ENCODE measurements at places on chromosomes 2 and 18.

- no peak for DNase-seq
Observed at GRCh38 chr2:69393963-69394362, 6.9 kb upstream of the GFPT1 start.

DNA sequence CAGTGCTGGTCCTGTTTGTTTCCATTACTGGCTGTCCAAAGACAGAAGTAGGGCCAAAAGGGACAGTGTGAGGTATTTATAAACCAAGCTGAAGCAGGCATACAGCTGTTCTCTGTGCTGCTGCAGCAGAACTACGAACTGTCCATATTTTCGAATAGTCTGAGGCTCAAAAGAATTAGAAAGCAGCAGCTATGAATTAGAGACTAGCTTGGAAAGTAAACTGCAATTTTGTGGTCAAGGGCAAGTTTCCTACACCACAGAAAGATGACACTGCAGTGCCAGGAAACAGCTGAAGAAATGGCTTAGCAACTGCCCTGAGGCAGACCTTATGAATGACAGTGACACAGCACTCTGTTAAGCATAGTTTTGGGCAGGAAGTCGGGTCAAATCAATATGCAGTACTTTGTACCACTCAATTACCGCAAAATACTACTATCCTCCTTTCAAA, 125.3 kb downstream of the TMEM131 start:
- peak; percentile 30 for DNase-seq

DNA sequence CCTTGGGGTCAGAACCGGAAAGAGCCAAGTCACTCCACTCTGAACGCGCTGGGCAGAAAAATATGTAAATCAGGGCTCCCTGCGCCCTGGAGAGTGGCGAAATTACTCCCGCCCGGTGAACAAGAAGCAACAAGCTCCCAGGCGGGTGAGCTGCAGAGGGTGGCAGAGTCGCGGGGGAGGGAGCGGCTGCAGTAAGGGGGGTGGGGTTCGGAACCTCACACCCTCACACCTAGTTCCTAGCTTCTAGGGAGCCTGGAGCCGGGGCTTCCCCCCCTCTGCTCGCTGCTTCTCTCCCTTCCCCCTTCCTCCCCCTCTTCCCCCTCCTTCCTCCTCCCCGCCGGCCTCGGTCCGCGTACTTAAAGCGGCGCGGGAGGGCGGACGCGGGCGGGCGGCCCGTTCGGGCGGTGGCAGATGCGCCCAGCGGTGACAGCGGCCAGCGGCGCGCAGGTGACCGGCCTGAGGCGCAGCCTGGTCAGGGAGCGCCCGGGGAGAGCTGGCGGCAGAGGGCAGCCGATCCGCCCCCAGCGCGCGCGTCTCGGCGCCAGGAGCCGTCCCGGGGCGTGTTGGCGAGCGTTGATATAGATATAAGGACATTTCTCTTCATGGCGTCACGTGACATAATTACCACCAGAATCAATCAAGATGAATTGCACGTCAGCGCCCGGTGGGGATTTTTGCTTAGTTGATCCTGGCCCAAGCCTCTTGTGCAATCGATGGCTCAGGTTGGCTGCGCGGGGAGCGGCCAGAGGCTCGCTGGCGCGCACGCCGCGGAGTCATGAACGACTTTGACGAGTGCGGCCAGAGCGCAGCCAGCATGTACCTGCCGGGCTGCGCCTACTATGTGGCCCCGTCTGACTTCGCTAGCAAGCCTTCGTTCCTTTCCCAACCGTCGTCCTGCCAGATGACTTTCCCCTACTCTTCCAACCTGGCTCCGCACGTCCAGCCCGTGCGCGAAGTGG, at the start of gene HOXD11:
TSS of gene HOXD11 (plus strand) at position 700 of the 959 bp plus-strand sequence. CDS start at position 776, 76 bp downstream.
- no peak for DNase-seq

GRCh38 chr2:95113464-95113863, 8.1 kb downstream of the MRPS5 start:
- no peak for DNase-seq

DNA sequence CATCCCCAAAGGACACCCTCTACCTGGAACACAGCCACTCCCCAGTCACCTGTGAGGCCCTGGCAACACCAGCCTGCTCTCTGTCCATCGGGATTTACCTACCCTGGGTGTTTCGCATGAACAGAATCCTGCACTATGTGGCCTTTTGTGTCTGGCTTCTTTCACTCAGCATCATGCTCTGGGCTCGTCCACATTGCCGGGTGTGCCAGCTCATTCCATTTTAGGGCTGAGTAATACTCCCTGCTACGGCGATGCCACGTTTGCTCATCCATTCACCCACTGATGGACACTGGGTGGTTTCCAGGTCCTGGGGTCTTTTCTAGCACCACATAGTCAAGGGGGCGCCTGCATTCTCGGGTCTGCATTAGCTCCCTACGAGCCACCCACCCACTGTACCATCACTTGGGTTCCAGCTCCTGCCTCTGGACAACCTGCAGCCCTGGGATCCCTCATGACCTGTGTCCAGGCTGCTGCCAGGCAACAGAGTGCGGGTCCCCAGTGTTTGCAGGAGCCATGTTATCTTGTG, 22.0 kb downstream of the KCNF1 start:
- DNase-seq, result no peak

- DNase-seq, result no peak
Observed at GRCh38 chr18:79936641-79937040, 14.8 kb downstream of the SLC66A2 start.

DNA sequence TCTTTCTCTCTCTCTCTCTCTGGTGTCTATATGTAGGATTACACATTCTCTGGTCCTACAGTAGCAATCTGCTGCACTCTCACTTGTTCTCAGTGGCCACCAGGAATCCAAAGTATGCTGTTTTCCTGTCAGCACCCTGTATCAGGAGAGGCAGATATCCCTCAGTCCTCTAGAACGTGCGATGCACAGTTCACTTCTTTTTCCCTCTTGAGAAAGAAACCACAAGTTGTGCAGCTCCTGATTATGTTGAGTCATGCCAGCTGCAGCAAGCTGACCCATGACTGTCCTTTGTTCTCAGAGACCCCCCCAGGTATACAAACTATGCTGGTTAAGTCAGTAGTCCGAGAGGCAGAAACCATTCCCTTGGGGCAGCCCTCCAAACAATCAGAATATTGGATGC, 54.6 kb downstream of the LANCL1 start:
- no peak for DNase-seq

GRCh38 chr18:78778651-78779050, 201.0 kb upstream of the SALL3 start:
- no peak for DNase-seq

DNA sequence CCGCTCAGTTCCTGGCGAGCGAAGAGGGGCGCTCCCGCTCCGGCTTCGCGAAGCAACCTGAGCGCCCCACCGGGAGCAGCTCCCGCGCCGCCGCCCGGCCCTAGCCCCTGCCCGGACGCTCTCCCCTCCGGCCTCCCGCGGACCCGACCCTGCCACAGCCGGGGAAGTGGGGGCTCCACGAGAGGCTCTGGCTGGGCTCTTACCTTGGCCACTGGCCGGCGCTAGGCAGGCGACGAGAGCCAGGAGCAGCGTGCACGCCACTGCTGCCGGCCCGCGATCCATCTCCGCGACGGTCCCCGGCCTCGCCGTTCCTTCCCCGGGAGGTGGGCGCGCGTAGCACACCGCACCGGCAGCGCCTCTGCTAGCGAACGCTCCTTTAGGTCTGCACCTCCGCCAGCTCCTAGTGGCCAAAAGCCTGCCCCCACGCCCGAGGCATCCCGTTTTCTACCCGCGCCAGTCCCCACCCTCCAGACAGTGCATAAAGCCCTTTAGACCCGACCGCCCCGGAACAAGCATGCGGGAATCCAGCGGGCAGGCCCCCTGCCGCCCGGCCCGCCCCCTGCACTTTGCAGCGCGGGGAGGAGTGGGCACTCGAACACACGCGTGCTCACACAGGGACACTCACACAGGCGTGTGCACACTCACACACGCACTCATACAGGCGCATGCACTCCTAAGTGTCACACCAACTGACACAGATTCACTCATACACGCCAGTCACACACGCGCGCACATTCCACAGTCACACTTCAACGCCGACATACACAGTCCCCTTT, at the start of gene LRP2:
TSS of gene LRP2 (minus strand) at position 417 of the 776 bp plus-strand sequence. CDS start at position 282, 135 bp downstream.
- no peak for DNase-seq

DNA sequence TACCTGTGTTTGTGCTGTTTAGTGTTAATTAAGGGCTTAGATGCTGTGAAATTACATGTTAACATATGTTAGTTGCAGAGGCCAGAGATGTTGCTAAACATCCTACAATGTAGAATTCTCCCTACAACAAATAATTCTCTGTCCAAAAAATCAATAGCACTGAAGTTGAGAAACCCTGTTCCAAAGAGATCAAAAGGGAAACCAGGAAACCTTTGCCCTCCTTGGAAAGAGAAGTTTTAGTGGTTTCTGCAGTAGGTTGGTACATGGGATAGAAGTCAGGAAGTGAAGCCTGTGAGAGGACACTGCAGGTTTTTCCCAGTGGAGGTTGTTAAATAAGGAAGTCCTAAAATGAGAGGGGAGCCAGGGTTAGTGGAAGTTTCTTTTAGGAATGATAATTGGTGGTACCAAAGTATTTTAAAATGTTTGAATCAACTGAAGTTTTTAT, 6.3 kb upstream of the RMDN2 start:
- DNase-seq, result no peak
